Stimulated activated CD8-positive, alpha-beta memory T cell treated with anti-CD3 and anti-CD28 coated beads, Interleukin-7, amount 100 ng/mL, for 48 hours (primary cell): ENCODE measurements at places on chromosomes 5 and 9.

GRCh38 chr5:113663879-113664541, 150.5 kb downstream of the YTHDC2 start:
- DNase-seq, result no peak

DNA sequence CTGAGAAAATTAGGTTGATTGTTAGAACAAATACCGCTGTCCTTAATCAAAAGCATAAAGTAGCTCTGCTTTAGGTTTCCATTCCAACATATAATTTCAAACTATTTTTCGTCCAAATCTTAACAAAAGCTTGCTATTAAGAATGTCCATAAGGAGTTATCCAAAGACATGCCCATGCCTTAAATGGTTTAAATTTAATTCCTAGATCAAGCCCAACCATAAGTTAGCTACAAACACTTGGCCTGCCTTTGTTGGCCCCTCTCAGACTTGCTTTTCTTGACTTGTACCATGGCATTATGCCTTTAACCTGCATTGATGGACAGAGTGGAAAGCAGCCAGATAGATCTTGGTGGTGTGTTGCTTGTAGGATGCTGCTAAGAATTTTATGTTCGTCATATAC, 8.8 kb downstream of the GARNL3 start:
- no peak for DNase-seq

- DNase-seq, result no peak
These were observed 95.4 kb downstream of the CAVIN4 start for GRCh38 chr9:100673249-100673648.

- DNase-seq, result no peak
These were observed 893.5 kb upstream of the NUDT12 start for GRCh38 chr5:104456122-104456521.

DNA sequence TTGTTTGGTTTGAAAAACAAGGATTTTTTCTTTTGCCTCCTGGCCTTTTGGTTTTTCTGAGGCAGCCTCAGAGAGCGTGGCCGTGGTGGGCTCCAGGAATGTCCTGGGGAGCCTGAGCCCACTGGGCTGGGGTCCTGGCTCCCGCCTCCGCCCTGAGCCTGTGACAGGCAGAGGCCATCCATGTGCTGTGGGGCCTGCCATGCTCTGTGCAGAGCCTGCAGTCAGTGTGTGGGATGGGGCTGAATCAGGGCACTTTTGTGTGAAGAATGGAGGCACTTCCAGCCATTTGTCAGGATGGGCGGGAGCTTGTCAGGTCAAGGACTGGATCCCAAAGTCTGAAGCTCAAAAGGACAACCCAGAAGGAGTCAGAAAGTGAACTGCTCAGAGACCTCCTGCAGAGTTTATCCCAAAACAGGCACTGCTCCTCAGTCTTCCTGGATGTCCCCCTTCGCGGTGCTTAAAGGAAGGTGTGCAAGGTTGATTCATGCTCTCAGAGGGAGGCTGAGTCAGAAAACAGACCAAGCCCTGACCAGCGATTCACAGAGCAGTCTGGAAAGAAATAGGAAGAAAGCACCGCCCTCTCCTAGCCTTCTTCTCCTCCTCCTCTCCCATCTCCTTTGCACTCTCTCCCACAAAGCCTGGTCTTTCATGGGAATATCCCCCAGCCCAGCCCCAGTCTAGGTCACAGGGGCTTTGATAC, 53.2 kb downstream of the MVB12B start:
- no peak for DNase-seq

DNA sequence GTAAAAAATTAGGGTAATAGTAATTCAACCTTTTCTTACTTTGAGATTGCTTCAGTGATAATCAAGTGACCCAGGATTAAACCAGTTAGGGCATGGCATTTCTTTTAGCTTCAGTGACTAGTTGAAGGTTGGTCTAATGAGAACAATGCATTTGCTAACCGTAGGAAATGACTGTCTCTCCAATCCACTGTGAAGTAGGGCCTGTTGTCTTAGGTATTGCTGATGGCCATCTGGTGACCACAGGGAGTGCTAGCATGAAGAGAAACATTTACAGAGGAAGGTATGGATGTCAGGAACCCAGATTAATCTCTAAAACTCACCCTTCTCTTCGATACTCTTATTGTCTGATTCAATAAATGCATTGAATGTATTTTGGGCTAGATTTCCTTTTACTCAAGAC, 535.9 kb upstream of the SEMA6A start:
- DNase-seq, result no peak

- DNase-seq, result no peak
These were observed 17.3 kb downstream of the SPINK9 start for GRCh38 chr5:148352696-148353095.

DNA sequence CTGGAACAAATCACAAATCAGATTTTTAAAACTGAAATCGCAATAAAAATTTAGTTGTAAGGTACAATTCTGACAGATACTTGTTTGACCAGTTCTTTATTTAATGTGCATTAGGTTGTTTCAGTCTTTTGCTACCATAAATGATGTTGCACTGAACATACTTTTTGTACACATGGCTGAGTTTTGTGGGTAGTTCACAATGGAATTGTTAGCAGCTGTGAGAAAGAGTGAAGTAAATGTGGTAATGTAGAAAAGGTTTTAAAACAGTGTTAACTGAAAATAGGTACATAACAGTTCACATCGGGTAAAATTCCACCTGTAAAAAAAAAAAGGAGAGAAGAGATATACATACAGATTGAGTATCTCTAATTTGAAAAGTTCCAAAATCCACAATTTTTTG, 25.6 kb downstream of the MRPS27 start:
- DNase-seq, result no peak
